Stimulated activated CD4-positive, alpha-beta T cell treated with anti-CD3 and anti-CD28 coated beads, Interleukin-4, amount 100 ng/mL, for 1 hour (primary cell): ENCODE measurements at places on chromosomes 4 and X.
A peak's percentile ranks its signal among the peaks of the same experiment; 100 is the strongest.

DNA sequence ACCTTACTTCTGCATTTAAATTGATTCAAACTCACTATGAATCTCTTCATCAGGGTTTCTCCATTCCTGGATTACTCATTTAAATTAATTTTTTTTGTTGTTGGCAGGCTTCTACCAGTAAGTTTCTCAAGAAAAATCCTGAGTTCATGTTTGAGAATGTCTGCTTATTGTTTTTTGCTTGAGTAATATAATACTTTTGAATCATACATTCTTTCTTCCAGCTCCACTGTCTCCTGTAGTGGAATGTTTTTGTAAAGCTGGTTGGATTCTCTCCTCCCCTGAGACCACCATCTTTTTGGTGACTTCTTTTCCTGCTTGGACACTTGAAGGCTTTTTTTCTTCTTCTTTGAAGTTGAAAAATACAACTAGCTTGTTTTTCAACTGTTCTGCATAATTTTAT, 4.3 kb upstream of the MID1IP1 start:
- no peak for DNase-seq

- DNase-seq: no peak
These were observed 495.1 kb upstream of the FAM241A start for GRCh38 chr4:111650146-111650545.

DNA sequence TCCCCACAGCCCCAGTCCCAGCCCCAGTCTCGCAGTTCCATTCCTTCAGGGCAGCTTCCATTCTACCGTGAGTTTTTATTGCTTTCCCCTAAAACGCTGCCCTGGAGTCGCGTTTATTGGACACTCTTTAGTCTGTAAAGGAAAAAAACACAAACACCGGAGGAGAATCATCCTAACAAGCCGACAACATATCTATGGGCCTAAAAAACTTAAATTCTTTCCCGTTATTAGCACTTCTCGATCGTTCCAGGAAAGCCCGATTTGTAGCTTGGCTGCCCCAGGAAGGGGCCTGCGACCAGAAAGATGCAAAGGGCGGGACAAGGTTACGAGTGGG, 178.5 kb downstream of the CBR4 start:
- no peak for DNase-seq

- no peak for DNase-seq
These were observed 108.8 kb upstream of the CENPE start for GRCh38 chr4:103306870-103307375.

- no peak for DNase-seq
These were observed 36.0 kb upstream of the SMARCAD1 start for GRCh38 chr4:94171616-94172015.

DNA sequence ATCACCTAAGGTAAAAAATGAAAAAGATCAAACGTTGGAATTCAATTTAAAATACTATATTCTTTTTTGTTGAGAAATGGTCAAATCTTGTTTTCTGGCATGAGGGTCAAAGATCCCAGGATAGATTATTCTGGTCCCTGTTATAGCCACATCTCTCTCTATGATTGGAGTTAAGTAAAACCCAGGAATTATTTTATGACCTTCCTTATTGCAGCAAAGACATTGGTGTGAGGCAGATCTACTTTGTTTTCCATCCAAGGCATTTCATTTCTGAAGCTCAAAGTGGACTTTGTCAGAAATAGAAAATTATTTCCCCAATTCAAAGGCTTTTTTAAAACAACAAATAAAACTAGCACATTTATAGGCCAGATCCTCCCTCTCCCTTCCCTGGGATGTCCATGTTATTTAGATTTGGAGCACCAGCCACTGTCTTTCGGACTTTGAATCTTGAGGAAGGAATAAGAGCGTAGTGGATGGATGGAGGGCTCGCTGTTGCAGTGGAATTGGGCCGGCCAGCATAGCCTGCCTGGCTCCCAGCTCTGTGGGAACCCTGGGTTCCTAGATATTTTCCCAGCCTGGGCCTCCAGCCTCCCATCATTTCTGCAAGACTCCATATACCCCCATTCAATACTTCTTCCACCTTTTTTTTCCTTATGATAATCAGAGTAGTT, 45.6 kb upstream of the HAND2 start:
- DNase-seq: no peak

DNA sequence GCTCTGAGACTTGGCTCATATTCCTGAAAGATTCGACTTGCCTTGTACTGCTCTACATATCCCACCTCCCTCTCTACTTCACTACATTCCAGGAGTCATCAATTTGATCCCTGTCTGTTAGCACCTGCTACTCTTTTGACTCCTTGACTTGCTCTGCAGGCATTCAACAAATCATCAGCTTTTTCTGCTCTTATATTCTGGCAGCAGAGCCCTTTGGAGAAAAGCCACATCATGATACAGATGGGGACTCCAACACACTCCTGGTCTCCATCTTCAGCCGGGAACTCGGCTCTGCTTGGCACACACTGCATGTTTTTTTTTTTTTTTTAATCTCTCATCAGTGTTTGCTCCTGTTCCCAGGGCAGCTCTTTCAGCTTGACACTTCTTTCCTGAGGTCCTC, 293.2 kb upstream of the LCORL start:
- DNase-seq: no peak

GRCh38 chr4:2402941-2403340, 15.5 kb downstream of the ZFYVE28 start:
- no peak for DNase-seq

GRCh38 chr4:118034053-118034785, at the start of gene NDST3:
Gene NDST3 (plus strand): TSS chr4:118034486. CDS start chr4:118053911, 19,425 bp downstream.
- DNase-seq: no peak

DNA sequence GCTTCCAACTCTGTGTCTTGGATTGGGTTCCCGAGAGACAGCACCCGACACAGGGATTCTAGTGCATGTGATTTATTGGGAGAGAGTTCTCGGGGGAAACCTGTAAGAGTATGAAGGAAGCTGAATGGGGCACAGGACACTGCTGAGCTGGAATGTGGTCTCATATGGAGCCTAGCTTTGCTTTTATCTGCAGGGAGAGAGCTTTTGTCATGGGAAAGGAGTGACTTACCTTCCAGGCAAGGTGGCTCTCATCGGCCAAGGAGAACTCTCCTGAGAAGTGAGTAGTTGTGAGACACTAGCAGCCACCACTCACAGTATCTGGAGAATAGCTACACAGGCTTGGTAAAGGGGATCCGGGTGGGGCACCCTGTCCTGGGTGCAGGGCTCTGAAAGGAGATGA, 124.5 kb downstream of the NHS start:
- no peak for DNase-seq

DNA sequence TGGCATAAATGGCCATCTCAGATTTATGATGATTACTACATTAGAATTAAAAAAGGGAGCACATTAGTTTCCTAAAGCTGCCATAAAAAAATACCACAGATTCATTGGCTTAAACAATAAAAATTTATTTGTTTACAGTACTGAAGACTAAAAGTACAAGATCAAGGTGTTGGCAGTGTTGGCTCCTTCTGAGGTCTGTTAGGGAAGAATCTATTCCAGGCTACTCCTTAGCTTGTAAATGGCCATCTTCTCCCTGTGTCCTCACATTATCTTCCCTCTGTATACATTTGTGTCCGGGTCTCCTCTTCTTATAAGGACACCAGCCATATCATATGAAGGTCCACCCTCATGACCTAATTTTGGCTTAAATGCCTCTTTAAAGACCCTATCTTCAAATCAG, 341.0 kb downstream of the SLC7A11 start:
- no peak for DNase-seq

DNA sequence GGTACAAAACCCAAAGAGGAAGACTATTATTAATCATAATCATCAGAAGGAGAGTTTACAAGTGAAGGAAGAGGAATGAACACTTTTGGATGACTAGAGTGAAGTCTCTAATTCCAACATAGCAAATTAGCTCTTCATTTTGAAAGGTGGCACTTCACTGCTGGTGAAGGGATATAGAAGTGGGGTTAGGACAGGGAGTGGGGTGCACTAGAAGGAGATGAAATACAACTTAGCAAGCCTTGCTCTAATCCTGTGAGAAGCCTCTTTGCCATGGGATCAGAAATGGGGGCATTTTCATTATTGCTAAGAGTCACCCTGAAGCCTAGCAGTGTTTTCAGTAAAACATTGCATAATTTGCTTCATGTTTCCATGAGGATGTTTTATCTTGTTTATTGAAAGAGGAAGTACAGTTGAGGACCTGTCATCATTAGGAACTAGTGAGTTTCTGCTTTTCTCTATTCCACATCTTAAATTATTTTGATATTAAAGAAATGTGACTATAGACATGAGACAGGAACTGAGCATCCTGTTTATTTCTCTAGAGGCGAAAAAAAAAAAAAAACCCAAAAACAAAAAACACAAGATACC, 9.3 kb upstream of the GRPR start:
- no peak for DNase-seq

- no peak for DNase-seq
These were observed 32.6 kb downstream of the AMOT start for GRCh38 chrX:112808007-112808406.

GRCh38 chr4:8643441-8643840, 50.9 kb downstream of the CPZ start:
- no peak for DNase-seq

DNA sequence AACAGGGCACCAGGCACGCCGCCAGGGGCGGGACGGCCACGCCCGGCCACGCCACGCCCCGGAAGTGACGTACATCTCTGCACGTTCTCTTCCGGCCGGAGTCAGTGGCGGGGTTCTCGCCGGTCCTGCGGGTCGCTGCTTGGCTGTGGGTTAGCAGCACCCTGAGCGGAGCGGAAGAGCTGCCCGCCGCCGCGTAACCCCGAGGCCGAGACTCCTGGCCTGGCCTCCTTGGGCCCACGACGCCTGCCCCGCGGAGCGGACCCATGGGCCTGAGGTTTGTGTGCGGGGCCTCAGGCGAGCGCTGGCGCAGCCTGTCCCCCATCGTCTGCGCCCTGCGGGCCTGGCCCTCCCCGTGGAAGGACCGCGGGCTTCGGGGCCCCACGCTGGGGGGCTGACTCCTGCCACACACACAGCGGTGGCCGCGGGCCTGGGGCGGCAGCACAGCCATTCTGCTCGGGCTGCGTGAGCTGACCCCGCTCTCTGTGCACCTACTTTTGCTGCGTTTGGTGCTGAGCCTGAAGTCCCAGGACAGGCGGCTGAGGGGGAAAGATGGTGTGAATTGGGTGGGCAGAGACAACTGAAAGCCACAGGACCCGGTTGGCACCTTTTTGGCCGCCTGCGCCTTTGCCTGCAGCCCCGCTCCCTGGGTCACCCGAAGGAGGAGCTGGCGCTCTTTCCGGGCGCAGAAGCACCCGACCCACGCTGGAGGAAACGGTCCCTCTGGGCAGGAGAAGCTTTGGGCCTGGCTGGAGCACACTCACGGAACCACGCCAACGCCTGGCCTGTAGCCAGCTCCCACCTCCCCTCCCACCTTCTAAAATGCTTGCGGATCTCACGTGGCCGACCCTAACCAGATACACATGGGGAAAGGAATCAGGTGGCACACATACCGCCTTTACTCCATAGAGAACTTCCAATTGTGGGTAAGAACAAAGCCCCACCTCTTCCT, 28.1 kb downstream of the NOP14 start:
- DNase-seq: peak; percentile 99

GRCh38 chrX:116841290-116841689, 378.5 kb upstream of the CT83 start:
- DNase-seq: no peak

DNA sequence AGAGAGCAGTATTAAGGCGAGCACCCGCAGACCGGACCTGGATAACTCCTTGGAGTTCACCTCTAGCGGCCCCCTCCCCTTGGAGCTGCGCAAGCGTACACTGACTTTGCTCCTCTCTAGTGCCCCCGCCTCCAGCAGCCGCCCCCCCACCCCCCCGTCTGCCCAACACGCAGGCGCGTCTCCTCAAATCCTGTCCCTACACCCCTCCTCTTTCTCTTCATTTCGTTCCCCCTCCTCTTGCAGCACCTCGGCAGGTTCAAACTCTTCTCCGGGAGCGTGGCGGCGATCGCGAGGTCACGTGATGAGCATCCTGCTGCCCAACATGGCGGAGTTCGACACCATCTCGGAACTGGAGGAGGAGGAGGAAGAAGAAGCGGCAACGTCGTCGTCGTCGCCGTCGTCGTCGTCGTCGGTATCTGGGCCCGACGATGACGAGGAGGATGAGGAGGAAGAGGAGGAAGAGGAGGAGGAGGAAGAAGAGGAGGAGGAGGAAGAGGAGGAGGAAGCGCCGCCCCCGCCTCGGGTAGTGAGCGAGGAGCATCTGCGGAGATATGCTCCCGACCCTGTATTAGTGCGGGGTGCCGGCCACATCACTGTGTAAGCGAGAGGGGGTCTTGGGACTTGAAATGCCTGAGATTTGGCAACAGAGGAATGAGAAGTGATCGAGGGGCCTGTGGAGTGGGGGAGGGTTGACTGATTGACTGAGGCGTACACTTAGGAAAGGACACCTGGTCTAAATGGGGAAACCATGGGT, at the start of gene CHIC1:
Gene CHIC1 (plus strand): TSS at position 214 of the 754 bp plus-strand sequence. CDS start 88 bp downstream, at position 302.
- DNase-seq: peak; percentile 66

DNA sequence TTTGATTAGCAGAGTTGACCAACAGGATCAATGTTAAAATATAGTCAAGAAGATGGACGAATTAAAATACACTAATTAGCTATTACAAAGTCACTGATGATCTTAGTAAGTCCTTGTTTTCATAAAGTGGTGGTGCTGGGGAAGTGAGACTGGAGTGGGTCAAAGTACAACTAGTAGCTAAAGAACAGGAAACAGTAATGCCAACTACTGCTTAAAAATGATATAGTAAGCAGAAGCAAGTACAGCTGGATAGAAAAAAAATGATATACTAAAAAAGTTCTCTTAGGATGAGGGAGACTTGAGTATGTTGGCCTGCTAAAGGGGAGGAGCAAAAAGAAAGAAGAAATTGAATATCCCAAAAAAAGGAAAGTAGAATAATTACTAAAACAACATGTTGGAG, 580.8 kb upstream of the FTHL17 start:
- DNase-seq: no peak

GRCh38 chr4:131288441-131288840, 1860.7 kb upstream of the PCDH10 start:
- DNase-seq: no peak

- no peak for DNase-seq
These were observed 545.0 kb upstream of the TENM3 start for GRCh38 chr4:181698221-181698620.

- no peak for DNase-seq
These were observed 238.1 kb upstream of the GPC4 start for GRCh38 chrX:133653358-133653757.

- DNase-seq: no peak
These were observed 43.5 kb downstream of the CHRNA9 start for GRCh38 chr4:40378619-40379018.

DNA sequence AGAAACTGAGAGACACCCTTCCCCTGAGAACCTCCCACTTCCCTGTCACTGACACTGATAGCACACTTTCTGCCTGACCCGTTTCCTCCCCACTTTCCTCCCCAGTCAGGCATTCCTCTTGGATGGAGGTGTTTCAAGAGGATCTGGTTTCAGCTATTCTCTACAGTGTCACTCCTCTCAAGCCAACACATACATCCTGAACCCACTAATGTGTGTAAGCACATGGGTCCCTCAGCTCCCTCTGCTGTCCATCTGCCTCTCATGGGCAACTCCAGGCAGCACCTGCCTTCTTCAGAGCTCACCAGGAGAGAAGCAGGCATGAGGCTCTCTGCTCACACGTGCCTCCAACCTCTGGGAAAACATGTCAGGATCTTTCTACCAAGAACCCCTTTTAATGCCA, 207.6 kb downstream of the NAF1 start:
- no peak for DNase-seq
